ENCODE measurements at places on chromosomes 1 and 21.

DNA sequence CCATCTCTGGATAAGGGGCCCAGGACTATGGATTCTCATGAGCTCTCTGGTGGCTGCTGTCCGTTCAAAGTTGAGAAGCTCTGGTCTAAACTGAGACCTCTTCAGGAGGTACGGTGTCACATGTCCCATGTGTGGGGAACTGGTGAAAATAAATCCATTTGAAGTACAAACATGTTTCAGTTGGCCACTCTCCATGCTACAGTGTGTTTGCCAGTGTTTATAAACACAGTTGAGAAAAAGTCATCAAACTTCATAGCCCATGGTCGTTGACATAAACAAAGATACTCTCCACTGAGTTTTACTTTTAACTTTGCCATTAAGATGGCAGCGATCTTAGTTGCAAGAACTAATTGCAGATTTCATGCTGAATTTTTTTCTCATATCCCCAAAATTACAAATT lies 72.8 kb downstream of the PSMG1 start:
- DNase-seq = no peak

DNA sequence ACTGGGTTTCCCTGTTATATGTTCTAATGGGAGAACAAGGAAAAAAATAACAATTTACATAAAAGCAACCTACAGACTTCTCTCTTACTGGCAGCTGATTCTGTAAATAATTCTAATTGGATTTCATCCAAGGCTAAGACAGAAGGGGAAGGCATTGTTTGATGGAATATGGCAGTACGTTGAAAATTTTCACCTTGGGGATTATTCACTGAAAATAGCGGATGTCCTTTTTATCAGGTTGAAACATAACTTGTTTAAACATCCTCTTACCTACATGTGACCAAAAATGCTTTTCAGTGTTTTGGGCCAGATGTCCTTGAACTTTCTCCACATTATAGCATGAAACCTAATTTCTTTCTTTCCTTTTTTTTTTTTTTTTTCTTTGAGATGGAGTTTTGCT lies 24.9 kb downstream of the TSNAX start:
- no peak for DNase-seq

- DNase-seq = no peak
Observed at GRCh38 chr1:35675773-35676172, 34.4 kb upstream of the PSMB2 start.

GRCh38 chr1:39450956-39451606 lies 40.4 kb upstream of the BMP8A start:
- DNase-seq = no peak

GRCh38 chr1:178412400-178412770 lies 84.4 kb downstream of the CLEC20A start:
- DNase-seq = no peak

- DNase-seq = no peak
Observed at GRCh38 chr1:160131803-160132565, 16.4 kb downstream of the ATP1A2 start.

- no peak for DNase-seq
Observed at GRCh38 chr1:4468804-4469514, 185.4 kb upstream of the AJAP1 start.

GRCh38 chr1:87915771-87916170 lies 587.1 kb downstream of the LMO4 start:
- no peak for DNase-seq

GRCh38 chr1:165257969-165258459 lies 98.5 kb downstream of the LMX1A start:
- no peak for DNase-seq

- DNase-seq = no peak
Observed at GRCh38 chr1:33008051-33008914, 28.4 kb downstream of the AK2 start.

DNA sequence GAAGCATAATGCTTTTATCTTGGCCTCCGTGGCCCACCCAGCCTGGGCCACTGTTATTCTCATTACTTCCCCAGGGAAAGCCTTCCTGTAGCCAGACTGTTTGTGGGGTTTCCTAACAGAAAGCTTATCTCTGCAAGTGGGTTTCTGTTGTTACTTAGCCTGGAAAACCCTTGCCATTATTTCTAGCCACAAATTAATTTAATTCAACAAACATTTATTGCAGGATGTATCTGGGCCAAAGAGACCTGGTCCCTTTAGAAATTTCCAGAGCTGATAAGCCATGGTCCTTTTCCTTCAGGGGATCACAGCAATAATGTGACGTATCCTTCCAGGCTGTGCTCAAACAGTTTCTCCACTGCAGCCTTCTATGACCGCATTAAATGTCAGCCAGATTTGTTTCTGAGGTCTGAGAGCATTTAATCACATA lies 20.9 kb downstream of the TNN start:
- DNase-seq = no peak

DNA sequence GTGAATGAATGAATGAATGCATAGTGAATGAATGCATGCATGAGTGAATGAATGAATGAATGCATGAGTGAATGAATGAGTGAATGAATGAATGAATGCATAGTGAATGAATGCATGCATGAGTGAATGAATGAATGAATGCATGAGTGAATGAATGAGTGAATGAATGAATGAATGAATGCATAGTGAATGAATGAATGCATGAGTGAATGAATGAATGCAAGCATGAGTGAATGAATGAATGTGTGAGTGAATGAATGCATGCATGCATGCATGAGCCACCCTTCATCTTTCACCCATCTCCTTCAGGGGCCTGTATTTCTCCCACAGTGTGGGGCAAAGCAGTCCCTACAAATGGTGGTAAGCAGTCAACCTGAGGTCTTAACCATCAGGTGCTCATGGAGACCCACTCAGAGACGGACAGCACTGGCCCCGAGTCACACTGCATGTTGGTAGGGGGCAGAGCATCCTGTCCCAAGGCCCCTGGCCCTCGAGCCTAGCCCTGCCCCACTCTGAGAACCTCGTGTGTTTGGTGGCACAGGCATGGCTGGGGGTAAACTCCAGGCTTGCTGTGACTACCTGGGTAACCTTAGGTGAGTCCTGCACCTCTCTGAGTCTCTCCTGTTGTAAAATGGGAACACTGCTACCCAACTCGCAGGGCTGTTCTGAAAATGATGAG lies 28.0 kb upstream of the PAX7 start:
- DNase-seq = no peak

DNA sequence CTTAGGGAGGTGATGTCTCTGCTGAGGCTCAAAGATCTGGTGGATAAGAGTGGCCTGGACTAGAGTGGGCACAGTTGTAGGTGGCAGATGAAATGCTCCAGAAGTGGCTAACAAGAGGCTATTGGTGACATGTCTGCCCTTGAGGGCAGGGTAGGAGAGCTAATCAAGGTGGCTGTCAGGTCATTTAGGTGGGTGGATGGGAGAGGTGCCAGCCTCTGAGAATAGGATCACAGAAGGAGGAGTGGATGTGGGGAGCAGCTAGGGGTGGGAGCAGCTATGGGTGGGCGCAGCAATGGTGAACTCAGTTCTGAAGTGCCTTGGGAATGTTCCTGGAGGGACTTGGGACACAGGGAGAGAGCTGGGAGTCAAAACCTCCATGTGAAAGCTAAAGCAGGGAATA lies 142.0 kb upstream of the GRIK3 start:
- DNase-seq = no peak
